Right renal pelvis (tissue), 4 donors: ENCODE measurements at places on chromosomes 16 and 17. TPM values are rescaled to one million over a fixed set of nuclear protein-coding genes. Genes with fewer than 3 reads are reported as not detected.

HOXB6 gene
- 108 TPM for polyA plus RNA-seq

UMOD gene
- 117 TPM for polyA plus RNA-seq

ENPP7 gene
- polyA plus RNA-seq, result 5.0 TPM

GRCh38 chr17:1906662-1907101 is 76.9 kb downstream of the RPA1 start:
- no peak for DNase-seq

DNA sequence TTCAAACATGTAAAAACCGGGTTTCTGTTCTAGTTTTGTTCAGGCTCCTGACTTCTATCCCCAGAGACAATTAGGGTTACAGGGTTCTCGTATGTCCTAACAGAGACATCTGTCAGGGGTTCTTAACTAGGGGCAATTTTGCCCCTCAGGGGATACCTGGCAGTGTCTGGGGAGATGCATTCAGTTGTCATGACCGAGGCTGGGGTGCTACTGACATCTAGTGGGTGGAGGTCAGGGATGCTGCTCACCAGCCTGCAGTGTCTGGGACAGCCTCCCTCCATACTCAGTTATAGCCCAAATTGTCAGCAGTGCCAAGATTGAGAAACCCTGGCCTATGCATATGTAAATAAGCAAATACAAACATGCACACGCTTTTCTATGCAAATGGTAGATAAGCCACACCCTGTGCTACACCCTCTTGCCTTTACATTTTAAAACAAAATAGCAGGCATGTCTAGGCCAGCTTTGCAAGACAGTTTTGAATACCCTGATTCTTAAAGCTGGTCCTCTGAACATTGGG is 37.4 kb downstream of the CLEC16A start:
- DNase-seq, result no peak

- no peak for DNase-seq
These were observed 18.1 kb downstream of the DNASE1 start for GRCh38 chr16:3672571-3673041.

DNA sequence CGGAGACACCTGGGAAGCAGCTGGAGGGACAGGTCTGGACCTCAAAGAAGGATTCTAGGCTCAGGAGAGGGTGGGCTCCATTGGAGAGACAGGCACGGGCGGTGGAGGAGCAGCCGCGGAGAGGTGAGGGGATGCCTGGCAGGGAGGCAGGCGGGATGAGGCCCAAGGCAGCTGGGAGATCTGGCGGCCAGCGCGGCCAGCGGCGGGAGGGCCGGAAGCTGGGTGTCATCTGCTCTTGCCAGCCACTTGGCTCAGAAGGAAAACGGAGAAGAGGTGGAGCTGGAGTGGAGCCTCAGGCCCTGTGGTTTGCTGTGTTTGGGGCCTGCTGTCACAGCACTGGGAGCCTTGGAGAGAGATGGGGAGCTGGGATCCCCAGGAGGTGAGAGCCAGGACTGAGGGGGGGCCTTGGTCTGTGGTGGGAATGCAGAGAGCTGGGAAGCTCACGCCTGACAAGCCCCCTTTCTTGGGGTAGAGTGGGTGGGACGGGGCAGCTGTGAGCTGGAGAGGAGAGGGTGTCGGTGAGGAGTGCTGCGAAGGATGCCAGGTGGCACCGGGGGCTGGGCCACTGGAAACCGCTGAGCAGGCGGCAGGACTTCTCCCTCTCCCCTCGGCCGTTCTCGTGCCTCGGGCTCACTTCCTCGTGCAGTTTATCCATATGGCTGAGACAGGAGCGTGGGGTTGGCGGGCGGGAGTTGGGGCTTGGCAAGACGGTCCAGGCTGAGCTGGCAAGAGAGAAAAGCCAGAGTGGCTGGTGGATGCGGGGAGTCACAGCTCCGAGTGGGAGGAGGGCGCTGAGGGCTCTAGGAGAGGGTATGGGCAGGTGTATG is 8.0 kb downstream of the TBC1D24 start:
- DNase-seq, result no peak

DNA sequence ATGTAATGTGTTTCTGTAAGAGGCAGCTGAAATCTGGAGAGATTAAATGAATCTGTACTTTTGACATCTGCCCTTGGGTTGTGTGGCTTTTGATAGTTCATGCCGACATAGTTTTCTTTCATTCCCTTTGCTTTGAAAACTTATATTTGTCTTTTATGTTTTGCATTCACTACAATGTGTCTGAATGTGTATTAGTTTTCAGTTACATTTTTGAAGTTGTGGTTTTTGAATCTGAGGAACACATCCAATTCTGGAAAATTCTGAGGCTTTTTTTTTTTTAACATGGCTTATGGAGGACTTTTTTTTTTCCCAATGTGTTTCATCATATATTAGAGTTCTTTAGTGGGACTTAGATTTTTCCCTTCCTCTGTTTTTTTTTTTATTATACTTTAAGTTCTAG is 683.7 kb upstream of the SOX9 start:
- no peak for DNase-seq

DNA sequence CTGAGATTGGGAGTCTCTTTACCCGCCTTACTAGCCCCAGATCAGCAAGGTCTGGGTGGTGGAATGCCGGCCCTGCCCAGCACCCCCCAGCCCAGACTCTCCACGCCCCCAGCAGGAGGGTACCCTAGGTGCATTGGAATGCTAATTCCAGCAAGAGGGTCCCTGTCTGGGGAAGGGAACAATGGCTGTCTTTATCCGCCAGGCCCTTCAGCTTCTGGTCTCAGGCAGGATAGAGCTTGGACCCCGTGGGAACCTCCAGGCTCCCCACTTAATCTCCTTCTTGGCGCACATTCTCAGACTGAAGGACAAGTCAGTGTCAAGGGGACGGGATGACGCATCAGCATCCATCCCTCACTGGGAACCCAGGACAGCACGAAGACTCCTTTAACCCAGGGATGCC is 85.1 kb downstream of the LITAF start:
- no peak for DNase-seq

GRCh38 chr17:66803474-66803951 is 31.4 kb upstream of the CACNG5 start:
- DNase-seq, result no peak

GRCh38 chr16:75459691-75460090 is 4.8 kb downstream of the TMEM170A start:
- DNase-seq, result no peak

GRCh38 chr17:80202197-80202596 is 17.9 kb downstream of the SGSH start:
- no peak for DNase-seq
